Activated naive CD4-positive, alpha-beta T cell treated with anti-CD3 and anti-CD28 coated beads, Interleukin-2, amount 10 ng/mL, durations not matched to agents 7 days and 5 days (primary cell): ENCODE measurements at places on chromosomes 7 and 10.

DNA sequence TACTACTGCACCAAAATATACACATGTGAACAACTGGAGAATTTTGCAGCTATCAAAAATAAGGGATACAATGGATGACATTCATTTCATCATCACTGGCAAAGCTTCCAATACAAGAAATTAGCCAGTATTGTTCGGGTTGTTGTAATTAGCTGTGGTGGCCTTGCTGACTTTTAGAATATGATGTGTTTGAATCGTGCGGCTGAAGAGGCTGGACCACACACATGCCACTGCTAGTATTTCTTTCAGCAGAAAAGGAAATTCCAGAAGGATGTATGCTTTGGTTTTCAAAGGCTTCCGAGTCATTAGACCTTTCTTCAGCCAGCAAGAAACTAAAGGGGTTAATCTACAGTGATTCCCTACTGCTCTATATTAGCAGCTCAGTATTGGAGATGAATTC is 16.6 kb downstream of the RPP38 start:
- DNase-seq, result no peak

GRCh38 chr10:71028066-71028465 is 139.7 kb upstream of the PCBD1 start:
- no peak for DNase-seq

DNA sequence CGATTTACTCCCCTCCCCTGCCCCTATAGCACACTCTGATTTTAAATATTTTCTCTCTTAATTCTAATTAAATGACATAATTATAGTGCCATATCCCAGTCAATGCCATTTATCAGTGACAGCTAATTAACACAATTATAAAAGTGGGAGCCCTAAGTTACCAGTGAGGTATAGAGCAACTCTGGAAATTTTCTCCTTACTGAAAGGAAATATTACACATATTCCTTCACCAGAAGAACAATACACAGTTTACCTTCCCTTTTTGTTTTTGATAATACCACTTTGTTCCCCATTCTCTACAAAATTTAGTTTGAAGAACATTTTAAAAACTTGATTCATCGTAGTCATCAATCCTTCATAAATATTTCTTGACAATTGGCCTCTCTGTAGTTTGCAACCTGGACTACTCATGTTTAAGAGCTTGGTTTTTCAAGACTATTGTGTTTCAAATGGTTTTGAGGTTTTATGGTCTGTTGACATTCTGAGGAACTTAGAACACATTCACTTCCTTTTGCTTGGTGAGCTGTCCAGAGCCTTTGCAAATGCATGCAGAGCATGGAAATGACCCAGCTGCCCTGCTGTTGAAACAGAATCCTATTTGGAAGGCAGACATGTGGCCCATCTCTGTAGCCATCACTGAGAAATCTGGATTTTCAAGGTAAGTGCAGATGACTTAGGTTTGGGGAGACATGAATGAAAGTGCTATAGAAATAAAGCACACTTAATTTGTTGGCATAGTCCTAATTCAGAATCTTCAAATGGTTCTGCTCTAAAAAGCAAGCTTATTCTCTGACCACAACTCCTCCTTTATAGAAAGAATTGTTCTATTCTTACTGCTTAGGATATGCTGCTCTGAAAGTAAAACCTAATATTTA is at the start of gene GPR141:
Gene GPR141 (plus strand): TSS at position 521 of the 875 bp plus-strand sequence. CDS start 56,628 bp downstream, outside the sequence.
- no peak for DNase-seq

DNA sequence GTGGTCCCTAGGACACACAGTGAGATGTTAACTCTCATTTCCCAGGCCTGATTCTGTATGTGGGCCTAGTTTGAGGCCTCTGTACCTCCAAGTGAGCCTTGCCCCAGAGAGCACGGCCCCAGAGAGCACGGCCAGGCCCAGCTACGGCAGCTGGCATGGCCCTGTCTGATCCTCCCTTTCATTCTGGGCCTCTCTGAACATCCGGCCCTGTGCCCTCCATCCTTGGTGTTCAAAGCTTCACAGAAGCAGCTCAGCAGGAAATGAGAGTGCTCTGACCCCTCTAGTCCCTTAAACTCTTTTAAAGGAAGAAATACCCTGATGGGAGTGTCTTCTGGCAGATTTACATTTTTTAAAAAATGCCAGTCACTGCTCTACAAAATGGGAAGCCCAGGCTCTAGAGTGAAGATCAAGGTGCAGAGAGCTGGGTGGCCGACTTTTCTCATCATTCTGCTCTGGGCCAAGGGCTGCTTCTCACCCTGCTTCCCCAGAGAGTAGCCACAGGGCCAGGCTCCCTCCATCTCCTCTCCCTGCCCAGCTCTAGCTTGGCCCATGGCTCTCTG is 171.9 kb downstream of the RPS24 start:
- peak; percentile 30 for DNase-seq

DNA sequence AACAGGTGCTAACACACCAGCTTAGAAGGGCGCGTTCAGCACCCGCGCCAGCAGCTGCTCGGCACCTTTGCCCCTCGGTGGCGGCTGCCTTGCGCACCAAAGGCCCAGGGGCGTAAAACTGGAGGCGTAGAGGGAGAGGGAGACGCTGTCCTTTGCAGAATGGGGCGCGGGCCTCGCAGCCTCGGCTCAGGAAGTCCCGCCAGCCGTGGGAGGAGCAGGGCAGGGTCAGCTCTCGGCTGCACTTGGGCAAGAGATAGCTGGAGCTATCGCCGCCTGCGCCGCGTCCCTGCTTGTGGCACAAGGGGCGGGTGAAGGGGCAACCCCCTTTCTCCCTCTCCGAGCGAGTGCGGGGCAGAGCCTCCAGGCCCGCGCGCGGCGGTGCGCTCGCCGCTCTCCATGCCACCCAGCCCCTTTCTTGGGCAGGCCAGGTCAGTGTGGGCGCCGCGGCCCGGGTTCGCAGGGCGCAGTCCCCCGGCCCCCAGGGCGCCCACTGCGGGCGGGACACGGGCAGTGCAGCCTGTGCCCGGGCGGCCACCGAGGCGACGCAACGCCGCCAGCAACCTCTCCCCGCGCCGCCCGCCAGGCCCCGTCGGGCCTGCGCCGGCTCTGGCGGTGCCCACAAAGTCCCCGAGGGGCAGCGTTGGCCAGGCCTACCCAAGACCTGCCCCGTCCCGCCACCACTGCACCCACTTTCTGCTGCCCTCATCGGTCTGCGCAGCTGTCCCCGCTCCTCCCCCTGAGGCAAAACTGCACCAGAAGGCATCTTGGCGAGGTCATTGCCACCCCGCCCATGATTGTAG is 4.1 kb downstream of the NEUROD6 start:
- no peak for DNase-seq

DNA sequence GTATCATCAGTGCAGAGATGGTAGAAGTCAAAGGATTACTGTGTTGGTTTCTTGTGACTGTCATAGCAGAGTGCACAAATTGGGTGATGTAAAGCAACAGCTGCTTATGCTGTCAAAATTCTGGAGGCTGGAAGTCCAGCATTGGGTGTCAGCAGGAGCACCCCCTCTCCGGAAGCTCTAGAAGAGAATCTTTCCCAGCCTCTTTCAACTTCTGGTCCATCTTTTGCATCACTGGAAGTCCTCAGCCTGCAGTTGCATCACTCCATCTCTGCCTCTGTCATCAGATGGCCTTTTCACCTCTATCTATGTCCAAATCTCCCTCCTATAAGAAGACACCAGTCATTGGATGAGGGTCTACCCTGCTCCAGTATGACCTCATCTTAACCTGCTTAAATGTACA is 35.8 kb upstream of the GALNTL5 start:
- no peak for DNase-seq

DNA sequence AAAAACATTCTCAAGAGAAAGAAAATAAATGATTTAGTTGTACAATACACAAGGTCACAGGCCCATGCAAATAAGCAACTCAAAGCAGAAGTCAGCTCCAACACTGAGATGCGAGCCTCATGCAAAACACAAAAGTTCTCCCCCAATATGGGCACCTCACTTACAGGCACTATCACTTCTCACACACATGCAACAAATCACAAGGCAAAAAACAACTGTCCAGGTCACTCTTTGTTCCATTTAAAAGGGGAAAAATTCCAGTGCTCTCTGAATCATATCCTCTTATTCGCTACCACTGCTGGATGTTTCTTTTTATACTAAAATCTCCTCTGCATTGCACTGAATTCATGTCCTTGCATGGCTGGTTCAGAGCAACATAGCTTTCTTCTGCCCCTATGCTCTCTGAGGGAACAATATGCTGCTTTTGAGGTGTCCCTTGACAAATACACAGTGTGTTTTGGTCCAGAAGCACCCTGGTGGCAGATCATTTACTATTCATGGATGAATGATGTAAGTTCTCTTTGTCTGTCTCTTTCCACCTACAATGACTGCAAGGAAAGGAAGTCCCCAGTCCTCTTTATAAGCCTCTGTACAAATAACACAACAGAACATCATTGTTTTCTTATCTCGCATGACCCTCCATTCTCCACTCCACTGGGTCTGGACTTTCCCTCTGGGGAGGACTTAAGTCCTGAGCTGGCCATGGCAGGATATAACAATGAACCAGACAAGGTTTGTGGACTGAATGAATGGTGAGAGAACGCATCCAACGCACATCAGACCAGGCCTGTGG is 85.4 kb upstream of the GSDME start:
- no peak for DNase-seq

- no peak for DNase-seq
These were observed 41.9 kb downstream of the ANKMY2 start for GRCh38 chr7:16603633-16604032.

DNA sequence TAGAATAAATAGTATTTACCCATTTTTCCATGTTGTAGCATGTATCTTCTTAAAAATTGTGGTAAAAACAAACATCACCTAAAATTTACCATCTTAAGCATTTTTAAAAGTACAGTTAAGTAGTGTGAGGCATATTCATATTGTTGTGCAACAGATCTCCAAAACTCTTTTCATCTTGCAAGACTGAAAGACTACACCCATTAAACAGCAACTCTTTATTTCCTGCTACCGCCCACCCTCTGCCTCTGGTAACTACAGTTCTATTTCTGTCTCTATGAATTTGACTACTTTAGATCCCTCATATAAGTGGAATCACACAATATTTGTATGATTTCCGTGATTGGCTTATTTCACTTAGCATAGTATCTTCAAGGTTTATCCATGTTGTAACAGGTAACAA is 40.0 kb upstream of the AGBL3 start:
- DNase-seq, result peak; percentile 32

DNA sequence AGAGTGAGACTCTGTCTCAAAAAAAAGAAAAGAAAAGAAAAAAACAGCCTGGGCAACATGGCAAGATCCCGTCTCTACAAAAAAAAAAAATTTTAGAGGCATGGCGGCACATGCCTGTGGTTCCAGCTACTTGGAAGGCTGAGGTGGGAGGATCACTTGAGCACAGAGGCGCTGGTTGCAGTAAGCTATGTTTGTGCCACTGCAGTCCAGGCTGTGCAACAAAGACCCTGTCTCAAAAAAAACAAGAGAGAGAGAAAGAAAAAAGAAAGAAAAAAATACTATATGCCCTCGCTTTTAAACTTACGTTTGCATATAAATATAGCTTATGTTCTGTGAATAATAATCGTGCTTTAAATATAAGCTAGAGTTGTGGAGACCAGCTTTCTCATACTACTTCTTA is 11.2 kb downstream of the HACD1 start:
- no peak for DNase-seq

- DNase-seq, result peak; percentile 82
These were observed 84.2 kb upstream of the MKI67 start for GRCh38 chr10:128210215-128211063.

- no peak for DNase-seq
These were observed 584.7 kb downstream of the GALNT17 start for GRCh38 chr7:71716690-71717089.

- no peak for DNase-seq
These were observed 13.8 kb upstream of the TECPR1 start for GRCh38 chr7:98265841-98266271.

DNA sequence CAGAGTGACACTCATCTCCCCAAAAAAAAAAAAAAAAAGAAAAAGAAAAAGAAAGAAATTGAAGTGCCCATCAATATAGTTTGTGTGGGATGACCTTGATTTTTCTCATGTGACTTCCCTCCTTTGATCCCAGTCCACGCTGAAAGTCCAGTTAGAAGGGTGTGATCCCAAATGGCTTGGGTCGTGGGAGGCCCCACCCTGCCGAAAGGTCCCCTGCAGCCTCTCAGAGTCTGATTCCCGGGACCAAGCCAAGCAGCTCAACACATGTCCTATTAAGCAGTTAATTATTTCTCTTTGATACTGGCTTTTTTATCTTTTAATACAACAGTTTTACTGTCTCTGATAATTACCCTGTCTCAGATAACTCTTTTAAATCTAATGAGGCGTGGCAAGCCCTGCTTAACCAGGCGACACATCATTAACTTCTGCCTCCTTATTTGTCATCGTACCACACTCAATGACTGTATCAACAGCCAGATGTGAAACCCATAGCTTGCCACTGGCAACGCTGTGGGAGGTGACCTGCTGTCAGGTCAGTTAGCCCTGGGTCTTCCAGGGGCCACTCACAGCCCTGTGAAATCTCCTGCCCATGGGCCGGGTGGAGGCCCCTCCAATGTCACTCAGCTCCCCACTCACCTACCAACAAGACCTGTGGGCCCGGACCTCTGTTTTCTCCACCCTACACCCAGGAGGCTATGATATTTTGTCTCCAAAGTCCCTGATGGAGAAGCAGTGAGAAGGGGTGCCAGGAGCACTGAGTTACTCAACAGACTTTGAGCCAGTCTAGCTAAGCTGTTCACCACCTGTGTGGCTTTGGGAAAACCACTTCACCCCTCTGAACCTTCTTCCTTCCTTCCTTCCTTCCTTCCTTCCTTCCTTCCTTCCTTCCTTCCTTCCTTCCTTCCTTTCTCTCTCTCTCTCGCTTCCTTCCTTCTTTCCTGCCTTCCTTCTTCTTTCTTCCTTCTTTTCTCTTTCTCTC is 110.0 kb upstream of the SFMBT2 start:
- no peak for DNase-seq

DNA sequence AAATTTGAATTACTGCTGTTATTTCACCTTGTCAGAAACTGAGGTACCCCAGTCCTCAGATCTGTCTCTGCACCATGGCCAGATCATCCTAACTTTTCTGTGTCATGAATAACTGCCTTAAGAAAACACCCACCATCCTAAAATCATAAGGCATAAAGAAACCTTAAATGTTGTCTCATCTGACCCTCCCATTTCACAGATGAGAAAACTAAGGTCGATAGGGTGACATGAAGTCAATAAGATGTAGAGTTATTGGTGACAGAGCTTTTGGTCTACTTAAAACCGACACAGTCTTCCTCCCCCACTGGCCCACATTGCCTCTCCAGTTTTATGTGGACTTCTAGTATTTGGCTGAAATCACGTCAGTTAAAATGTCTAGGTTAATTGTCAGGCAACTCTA is 101.5 kb upstream of the PDCD4 start:
- no peak for DNase-seq

- peak; percentile 38 for DNase-seq
These were observed 19.5 kb downstream of the C10orf67 start for GRCh38 chr10:23325132-23325531.

- no peak for DNase-seq
These were observed 23.5 kb upstream of the PTN start for GRCh38 chr7:137366995-137367394.

- no peak for DNase-seq
These were observed 1.4 kb upstream of the VSTM4 start for GRCh38 chr10:49116509-49117375.
